ENCODE measurements at places on chromosomes 1 and 21.

DNA sequence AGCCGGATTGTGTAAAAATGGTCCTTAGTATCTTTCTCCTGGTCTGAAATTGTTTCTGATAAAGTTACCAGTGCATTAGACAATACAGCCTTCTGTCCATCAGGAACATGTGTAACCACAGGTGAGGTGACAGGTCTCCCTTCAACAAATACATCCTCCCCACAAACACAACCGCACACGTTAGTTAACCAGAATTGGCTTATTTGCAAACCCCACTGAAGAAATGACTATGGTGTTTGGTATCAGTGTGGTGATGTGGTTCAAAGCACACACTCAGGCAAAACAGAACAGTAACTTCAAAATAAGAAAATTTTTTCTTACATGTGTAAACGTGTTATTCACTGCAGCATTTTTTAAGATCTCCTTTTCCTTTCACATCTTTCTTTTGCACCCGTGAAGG is 517.2 kb upstream of the NR5A2 start:
- no peak for DNase-seq

DNA sequence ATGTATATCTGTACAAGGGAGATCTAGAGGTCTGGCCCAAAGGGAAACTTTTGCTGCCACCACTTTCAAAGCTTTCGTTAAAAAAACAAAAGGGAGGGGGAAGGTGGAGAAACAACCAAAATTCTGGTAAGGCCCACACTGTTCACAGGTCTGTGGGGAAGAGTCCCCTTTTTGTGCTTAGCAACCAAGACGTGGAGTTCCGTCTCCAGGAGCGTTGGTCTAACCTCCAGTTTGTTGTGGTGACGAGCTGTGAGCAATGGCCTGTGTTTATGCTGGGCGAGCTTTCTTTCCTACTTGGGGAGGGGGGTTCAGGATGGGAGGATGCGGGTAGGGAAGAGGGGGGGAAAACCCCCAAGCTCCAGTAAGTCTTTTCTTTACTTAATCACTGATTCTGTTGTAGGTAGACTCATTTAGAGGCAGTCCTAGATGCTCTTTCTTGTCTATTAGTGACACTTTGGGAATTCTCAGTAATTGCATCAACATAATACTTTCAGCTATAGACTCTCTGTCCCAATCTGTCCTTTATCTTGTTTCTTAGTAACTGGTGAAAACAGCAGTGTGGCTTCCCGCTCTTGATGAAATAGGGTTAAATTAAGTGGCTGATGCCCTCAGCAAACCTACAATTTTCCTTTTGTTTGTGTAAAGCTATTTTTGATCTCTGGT is 1.5 kb downstream of the HIPK1 start:
- no peak for DNase-seq

- DNase-seq, result no peak
These were observed 2.5 kb upstream of the TRPM2 start for GRCh38 chr21:44350773-44351481.

- DNase-seq, result no peak
These were observed 68.3 kb downstream of the SLC16A1 start for GRCh38 chr1:112887599-112888283.

DNA sequence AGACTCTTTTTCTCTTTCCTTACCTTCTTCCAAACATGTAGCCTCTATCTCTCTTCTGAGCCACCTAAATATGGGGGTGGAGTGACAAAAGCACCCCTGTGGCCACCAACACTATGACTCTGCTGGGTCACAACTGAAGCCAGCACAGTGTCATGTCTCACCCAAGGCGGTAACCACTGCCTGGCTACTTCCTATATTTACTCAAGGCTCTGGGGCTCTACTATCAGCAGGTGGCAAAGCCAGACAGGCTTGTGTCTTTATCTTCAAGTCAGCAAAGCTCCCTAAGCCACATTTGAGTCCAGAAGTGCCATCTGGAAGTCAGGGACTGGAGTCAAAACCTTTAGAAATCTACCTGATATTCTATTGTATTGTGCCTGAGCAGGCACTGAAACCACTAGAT is 1515.2 kb downstream of the PLA2G4A start:
- no peak for DNase-seq

GRCh38 chr1:153679337-153680119 is 1.0 kb downstream of the NPR1 start:
- DNase-seq, result no peak

Measured in HCT116 (cell line).